ENCODE measurements at places on chromosomes 16 and 17. TPM values are rescaled to one million over a fixed set of nuclear protein-coding genes. Genes with fewer than 3 reads are reported as not detected.

GRCh38 chr16:14003074-14003570 lies 68.0 kb upstream of the MRTFB start:
- no peaks in the 10 kb centered on the region for H3K36me3 ChIP-seq
- H3K4me3 ChIP-seq, result no peak overlapping the region
- H3K4me1 ChIP-seq, result peaks cover 30% of the 10 kb centered on the region
- no peaks in the 10 kb centered on the region for H3K27me3 ChIP-seq
- no peak overlapping the region for H3K27ac ChIP-seq

GRCh38 chr16:80924372-80924978 lies 82.2 kb downstream of the CMC2 start:
- peaks cover 5% of the 10 kb centered on the region for H3K27me3 ChIP-seq
- H3K4me1 ChIP-seq, result peaks cover 3% of the 10 kb centered on the region
- H3K27ac ChIP-seq, result no peak overlapping the region
- no peaks in the 10 kb centered on the region for H3K36me3 ChIP-seq
- no peak overlapping the region for H3K4me3 ChIP-seq
- peak; percentile 15 for DNase-seq

DNA sequence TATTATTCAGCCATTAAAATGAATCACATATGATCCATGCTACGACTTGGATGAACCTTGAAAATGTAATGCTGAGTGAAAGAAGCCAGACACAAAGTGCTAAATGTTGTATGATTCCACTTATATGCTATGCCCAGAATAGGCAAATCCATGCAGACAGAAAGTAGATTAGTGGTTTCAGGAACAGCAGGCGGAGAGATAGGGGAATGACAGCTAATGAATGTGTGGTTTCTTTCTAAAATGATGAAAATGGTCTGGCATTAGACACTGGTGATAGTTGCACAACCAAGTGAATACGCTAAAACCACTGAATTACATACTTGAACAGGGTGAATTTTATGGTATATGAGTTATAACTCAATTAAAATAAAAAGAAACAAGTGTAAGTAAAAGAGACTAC lies 121.8 kb upstream of the NOG start:
- no peak overlapping the region for H3K4me3 ChIP-seq
- no peak for DNase-seq
- H3K27ac ChIP-seq, result no peak overlapping the region
- H3K27me3 ChIP-seq, result no peaks in the 10 kb centered on the region
- H3K36me3 ChIP-seq, result no peaks in the 10 kb centered on the region
- no peaks in the 10 kb centered on the region for H3K4me1 ChIP-seq

DNA sequence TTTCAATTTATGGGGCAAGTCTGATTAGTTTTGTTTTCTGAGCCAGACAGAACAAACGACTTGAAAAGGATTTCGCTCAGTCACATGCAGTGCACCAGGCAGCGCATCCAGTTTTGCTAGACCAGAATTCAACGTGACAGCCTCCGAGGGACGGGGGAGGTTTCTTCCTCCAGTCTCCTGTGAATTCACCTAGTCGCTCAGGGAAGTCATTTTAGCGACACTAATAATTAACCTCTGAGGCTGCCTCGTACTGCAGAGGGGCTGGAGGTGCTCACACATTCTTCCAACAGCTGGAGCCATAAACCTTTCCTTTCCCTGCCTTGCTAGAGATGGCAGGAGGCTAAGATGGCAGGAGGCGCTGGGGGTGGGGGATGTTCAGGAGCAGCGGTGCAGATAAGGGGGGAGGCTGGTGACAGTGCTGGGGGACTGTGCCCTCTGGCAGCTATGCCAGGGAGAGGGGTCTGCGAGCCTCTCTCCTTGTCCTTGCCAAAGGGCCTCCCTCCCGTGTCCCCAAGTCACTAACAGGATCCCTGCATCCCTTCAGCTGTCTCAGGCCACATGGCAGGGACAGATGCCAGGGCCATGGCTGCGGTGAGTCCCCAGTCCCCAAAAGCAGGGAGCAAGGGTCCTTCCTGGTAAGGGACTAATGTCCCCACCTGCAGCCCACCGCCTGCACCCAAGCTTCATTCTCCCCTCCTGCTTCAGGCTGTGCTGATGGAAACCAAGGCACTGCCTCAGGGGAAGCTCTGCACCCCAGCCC lies 24.0 kb downstream of the MXRA7 start:
- DNase-seq, result no peak
- no peak overlapping the region for H3K27ac ChIP-seq
- H3K36me3 ChIP-seq, result no peaks in the 10 kb centered on the region
- no peaks in the 10 kb centered on the region for H3K4me1 ChIP-seq
- peaks cover 4% of the 10 kb centered on the region for H3K27me3 ChIP-seq
- H3K4me3 ChIP-seq, result no peak overlapping the region

DNA sequence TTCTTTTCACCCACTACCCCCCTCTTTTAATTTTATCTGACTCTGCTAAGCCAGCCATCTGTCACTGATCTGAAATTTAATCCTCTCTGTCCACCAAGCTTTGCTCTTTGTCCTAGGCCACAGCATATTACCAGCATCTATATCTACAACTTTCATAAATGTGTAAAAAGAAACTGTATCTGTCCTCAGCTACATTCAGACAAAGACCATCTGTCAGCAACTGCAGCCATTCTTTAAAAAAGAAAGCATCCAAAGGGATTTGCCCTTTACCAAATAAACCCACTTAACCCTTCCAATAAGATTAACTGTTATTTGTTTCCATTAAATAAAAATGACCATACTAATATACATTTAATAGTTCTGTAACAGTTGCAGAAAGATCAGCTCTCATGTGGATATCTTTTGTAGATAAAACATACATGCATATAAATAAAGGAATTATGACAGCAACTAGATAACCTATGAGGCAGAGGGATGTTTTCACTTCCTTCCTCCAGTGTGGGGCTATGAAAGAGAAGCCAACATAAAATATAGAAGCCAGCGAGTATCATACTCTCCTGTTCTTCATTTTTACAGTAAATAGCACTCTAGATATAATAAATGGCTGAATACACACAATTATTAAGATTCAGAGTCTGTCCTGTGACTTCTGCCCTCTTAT lies 602.5 kb upstream of the SALL1 start:
- no peaks in the 10 kb centered on the region for H3K27me3 ChIP-seq
- H3K4me1 ChIP-seq, result no peaks in the 10 kb centered on the region
- H3K36me3 ChIP-seq, result no peaks in the 10 kb centered on the region
- H3K27ac ChIP-seq, result no peak overlapping the region
- no peak for DNase-seq

DNA sequence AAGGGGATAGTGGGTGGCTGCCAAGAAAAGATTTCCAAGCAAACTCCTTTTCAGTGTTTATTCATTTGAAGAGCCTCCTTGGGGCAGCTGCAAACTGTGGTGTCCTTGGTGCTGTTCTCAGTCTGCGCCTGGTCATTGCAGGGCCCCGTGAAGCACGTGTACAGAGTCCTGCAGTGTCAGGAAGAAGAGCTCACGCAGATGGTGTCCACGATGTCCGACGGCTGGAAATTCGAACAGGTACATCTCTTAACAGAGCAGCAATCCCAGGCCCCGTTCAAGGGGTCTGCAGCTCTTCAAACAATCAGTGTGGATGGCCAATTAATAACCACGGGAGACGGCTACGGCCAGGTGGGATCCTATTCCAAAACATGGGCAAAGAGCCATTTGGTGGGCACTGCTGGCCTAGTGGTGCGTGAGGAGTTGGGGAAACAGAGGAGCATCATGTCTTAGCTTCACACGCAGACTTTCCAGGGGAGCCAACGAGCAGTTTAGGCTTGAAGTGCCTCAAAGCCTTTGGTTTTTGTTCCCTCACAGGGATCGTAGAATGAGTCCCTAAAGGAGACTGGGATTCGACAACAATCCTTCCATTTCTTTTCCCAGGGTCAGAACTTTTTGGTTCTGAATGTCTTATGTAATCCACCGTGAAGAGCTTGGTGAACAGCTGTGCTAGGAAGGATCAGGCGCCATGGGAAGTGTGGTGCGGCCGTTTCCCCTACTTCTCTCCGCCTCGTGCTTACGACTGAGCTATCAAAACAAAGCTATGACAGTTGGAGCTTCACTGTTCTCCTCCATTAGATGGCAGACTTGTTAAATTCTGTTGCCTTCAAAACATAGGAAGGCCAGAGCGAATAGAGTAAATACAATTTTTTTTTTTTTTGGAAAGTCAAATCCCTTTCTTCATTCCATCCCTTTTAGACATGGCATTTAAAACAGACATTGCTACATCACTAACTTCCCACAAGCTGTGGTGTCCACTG lies 12.6 kb downstream of the KCTD2 start:
- no peaks in the 10 kb centered on the region for H3K27me3 ChIP-seq
- no peak for DNase-seq
- H3K4me1 ChIP-seq, result peaks cover 13% of the 10 kb centered on the region
- H3K4me3 ChIP-seq, result no peak overlapping the region
- no peak overlapping the region for H3K27ac ChIP-seq

DNA sequence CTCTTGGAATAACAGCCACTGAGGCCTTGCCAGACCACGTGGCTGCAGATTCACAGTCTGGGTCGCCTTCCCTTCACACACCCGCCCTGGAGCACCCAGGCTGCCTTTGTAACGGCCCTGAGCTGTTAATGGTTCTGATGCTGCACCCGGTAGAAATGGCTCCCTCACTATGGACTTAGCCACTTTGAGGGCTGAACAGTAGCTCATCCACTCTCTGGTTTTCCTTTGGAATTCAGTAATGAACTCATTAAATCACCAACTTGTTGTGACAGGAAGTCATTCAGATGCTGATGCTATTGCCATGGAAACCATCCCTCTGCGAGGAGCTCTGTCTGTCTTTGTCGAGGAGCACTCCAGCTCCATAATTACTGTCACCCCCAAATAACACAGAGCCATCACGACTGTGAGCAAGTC lies 59.2 kb downstream of the CDK5R1 start:
- H3K36me3 ChIP-seq, result no peaks in the 10 kb centered on the region
- no peak overlapping the region for H3K4me3 ChIP-seq
- peaks cover 14% of the 10 kb centered on the region for H3K4me1 ChIP-seq

DNA sequence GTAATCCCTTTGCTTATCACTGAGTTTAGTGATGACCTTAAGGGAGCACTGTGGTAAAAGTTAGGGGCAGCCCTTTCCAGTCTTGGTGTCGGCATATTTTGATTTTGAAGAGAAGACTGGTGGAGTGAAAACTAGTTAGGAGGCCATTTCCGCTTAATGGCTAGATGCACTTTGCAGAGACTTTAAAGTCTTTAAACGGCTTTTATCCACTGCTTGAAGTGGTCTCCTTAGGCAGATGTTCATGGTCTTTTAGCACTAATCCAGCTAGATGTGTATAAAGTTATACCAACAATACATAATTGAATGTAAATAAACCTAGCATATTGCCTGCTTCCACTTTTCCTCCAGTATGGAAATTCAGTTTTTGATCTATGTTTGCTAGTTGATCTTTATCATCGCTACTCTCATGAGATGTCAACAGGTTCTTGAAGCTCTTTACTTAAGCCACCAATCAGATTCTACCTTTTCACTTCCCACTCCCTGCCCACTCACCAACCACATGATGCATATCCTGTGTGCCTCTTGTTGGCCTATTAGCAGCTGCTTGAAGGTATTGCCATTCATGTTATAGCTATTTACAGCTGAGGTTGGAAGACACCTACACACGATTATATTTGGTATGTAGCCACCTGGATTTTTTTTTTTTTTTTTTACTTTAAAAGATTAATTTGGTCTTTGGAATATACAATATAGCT lies 132.0 kb downstream of the NLK start:
- peak overlapping the region; percentile 72 for H3K27ac ChIP-seq
- no peaks in the 10 kb centered on the region for H3K27me3 ChIP-seq
- peaks cover 29% of the 10 kb centered on the region for H3K4me1 ChIP-seq
- DNase-seq, result peak; percentile 22
- H3K4me3 ChIP-seq, result no peak overlapping the region
- H3K36me3 ChIP-seq, result peaks cover 15% of the 10 kb centered on the region

GRCh38 chr17:6420173-6420641 lies 14.7 kb downstream of the AIPL1 start:
- no peak for DNase-seq
- no peaks in the 10 kb centered on the region for H3K36me3 ChIP-seq
- H3K4me1 ChIP-seq, result peaks cover 4% of the 10 kb centered on the region
- no peak overlapping the region for H3K27ac ChIP-seq
- peaks cover 44% of the 10 kb centered on the region for H3K27me3 ChIP-seq

The ACD gene
- 48.9 TPM for total RNA-seq

GRCh38 chr17:79990051-79990592 lies 45.5 kb downstream of the TBC1D16 start:
- no peak for DNase-seq
- H3K4me1 ChIP-seq, result peaks cover 17% of the 10 kb centered on the region
- H3K27ac ChIP-seq, result no peak overlapping the region
- H3K27me3 ChIP-seq, result peaks cover 5% of the 10 kb centered on the region

- peaks cover 39% of the 10 kb centered on the region for H3K4me1 ChIP-seq
- peaks cover 26% of the 10 kb centered on the region for H3K36me3 ChIP-seq
- peak overlapping the region; percentile 94 for H3K4me3 ChIP-seq
- peak; percentile 74 for DNase-seq
- no peaks in the 10 kb centered on the region for H3K27me3 ChIP-seq
These were observed 597 bp downstream of the LIG3 start for GRCh38 chr17:34980681-34981537.

GRCh38 chr17:1571341-1571704 lies 8.7 kb upstream of the PITPNA start:
- H3K36me3 ChIP-seq, result no peaks in the 10 kb centered on the region
- no peak for DNase-seq
- no peak overlapping the region for H3K4me3 ChIP-seq
- H3K27me3 ChIP-seq, result no peaks in the 10 kb centered on the region
- H3K27ac ChIP-seq, result no peak overlapping the region

- no peaks in the 10 kb centered on the region for H3K27me3 ChIP-seq
- no peaks in the 10 kb centered on the region for H3K36me3 ChIP-seq
- no peaks in the 10 kb centered on the region for H3K4me1 ChIP-seq
- H3K4me3 ChIP-seq, result no peak overlapping the region
- no peak overlapping the region for H3K27ac ChIP-seq
These were observed 43.9 kb downstream of the FBXL20 start for GRCh38 chr17:39357488-39357887.

The SLC16A11 gene
- total RNA-seq, result 0.37 TPM

The SECTM1 gene
- 3.7 TPM for total RNA-seq

The PLA2G10 gene
- total RNA-seq, result not detected

The KRTAP4-6 gene
- not detected for total RNA-seq

DNA sequence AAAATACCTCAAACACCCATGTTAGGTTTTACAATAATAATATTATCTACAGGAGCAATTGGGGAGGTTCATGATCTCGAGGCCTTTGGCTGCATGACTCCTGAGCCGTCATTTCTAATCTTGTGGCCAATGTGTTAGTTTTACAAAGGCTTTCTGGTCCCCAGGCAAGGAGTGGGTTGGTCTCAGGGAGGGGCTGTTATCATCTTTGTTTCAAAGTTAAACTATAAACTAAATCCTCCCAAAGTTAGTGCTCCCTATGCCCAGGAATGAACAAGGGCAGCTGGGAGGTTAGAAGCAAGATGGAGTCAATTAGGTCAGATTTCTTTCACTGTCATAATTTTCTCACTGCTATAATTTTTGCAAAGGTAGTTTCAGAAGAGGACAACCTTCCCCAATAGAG lies 9.1 kb upstream of the CCL5 start:
- no peak for DNase-seq
- H3K27ac ChIP-seq, result peak overlapping the region; percentile 40
- H3K4me3 ChIP-seq, result no peak overlapping the region
- peaks cover 41% of the 10 kb centered on the region for H3K4me1 ChIP-seq
- H3K27me3 ChIP-seq, result no peaks in the 10 kb centered on the region
